ENCODE measurements at places on chromosomes 5 and 9.

- no peak overlapping the region for H3K4me3 ChIP-seq
- no peak overlapping the region for H3K27ac ChIP-seq
- no peaks in the 10 kb centered on the region for H3K27me3 ChIP-seq
- DNase-seq: no peak
Measured at GRCh38 chr5:95883185-95884016, 60.9 kb upstream of the GLRX start.

GRCh38 chr5:124180875-124181461 is 565.5 kb downstream of the ZNF608 start:
- DNase-seq: no peak
- H3K4me3 ChIP-seq: no peak overlapping the region

DNA sequence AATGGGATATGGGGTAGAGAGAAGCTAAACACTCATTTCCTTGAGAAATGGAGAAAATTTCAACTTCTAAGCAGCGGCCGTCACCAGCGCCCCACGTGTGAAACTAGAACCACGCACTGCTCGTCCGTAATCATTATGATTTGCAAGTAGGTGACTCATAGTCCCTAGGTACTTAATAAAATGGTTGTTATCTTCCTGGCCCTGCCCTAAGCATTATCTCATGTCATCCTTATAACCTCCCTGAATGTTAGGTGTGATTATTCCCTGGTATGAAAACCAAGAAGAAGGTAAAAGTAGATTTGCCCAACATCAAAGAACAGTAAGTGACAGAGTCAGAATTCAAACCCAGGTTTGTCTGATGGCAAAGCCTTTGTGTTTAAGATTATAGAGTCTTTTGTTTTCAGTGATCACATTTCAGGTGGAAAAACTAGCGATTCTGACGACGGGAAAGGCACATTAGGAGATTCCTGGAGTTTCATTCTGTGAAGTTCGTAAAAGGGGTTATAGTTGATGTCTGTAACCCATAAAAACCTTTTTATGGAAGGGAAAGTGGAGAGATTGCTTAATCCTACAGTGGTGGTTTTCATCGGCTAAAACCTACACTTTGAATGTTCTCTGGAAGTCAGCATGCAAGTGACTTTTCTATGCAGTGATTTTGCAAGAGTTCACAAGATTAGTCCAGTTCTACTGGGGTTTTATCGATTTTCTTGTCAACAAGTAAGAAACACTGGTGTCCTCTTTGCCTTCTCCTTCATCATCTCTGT is 202.9 kb upstream of the WWC1 start:
- H3K4me3 ChIP-seq: no peak overlapping the region
- no peak overlapping the region for H3K27ac ChIP-seq
- H3K4me1 ChIP-seq: no peaks in the 10 kb centered on the region
- no peak for DNase-seq
- no peaks in the 10 kb centered on the region for H3K36me3 ChIP-seq

DNA sequence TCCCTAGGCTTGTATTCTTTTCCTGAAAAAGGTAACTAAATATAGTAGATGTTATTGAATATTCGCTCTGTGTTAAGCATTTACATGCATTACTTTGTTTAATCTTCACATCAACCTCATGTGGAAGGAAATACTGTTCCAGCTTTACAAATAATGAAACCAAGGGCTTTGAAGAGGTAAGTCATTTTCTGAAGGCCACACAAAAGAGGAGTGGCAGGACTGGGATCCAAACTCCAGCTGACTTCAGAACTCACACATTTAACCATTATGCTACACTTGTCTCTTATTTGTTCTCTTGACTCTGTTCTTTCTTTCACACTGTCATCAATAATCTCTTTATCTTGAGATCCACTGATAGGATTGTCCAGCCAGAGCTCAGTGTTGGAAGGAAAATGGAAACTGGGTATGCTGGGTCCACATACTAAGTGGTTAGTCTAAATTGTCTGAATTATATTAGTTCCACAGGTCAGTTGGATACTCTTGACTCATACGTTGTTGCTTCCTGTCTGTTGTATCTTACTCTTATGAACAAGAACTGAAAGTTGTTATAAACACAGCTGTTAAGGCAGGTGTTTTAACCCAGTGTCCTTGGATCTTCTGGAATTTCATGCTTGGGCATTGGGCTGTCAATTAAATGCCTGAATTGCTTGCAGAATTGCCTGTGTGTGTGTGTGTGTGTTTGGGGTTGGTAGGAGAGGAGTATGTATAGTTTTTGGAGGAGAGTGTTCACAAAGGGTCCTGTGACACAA is 65.6 kb downstream of the TLE4 start:
- no peak for DNase-seq
- no peaks in the 10 kb centered on the region for H3K27me3 ChIP-seq
- no peak overlapping the region for H3K4me3 ChIP-seq
- H3K4me1 ChIP-seq: peaks cover 47% of the 10 kb centered on the region
- peak overlapping the region; percentile 7 for H3K27ac ChIP-seq
- peaks cover 9% of the 10 kb centered on the region for H3K36me3 ChIP-seq

- H3K27ac ChIP-seq: no peak overlapping the region
- H3K4me3 ChIP-seq: no peak overlapping the region
Measured at GRCh38 chr5:41290810-41291209, 77.5 kb upstream of the C6 start.

DNA sequence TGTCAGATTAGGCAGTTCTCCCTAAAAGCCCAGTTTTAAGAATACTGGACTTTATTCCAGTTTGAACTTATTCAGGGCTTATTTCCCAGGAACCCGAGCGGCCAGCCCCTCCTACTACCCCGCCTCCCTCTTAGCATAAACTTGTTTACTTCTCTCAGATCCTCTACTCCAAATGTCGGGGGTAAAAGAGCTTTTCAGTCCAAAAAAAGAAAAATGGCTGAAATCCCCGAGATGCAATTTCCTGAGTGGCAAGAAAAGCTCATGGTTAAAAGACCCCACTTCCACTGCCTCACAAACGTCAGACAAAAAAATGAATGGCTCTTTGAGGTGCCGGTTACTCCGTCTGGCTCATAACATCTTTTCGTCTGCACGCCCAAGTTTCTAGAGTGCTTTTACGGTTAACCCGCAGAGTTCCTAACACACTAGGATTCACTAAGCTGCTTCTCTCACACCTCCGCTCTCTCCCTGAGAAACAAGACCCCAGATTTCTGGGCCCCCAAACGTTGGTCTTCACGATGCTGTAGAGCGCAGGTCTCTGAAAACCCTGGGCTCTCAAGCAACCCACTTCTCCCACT is 402 bp downstream of the BRD8 start:
- H3K27me3 ChIP-seq: no peaks in the 10 kb centered on the region
- H3K4me1 ChIP-seq: peaks cover 4% of the 10 kb centered on the region
- H3K4me3 ChIP-seq: no peak overlapping the region
- no peak overlapping the region for H3K27ac ChIP-seq

DNA sequence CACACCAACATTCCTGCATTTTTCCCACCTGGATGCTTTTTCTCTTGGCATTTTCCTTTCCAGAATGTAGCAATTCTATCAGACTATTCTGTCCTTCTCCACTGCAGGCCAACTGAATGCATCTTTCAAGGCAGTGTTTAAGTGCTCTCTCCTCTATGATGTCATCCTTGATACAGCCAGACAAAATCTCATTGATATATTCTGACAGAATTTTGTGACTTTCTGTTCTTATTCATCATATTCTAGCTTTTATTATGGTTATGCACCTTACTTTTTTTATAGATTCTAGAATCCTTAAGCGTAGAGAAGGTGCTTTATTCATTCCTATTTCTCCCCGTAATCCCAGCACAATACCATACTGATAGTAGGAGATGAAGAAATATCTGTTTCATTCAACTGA is 355.5 kb upstream of the CCNH start:
- no peaks in the 10 kb centered on the region for H3K36me3 ChIP-seq
- no peaks in the 10 kb centered on the region for H3K4me1 ChIP-seq
- peaks cover 12% of the 10 kb centered on the region for H3K27me3 ChIP-seq

- DNase-seq: peak; percentile 65
- H3K27me3 ChIP-seq: peaks cover 5% of the 10 kb centered on the region
- peaks cover 13% of the 10 kb centered on the region for H3K4me1 ChIP-seq
- H3K27ac ChIP-seq: peak overlapping the region; percentile 85
- peak overlapping the region; percentile 98 for H3K4me3 ChIP-seq
- H3K36me3 ChIP-seq: no peaks in the 10 kb centered on the region
Measured at GRCh38 chr9:97237951-97238889, 69.2 kb upstream of the CCDC180 start.
